ENCODE measurements at places on chromosomes 6 and 20.

- DNase-seq, result no peak
Measured at GRCh38 chr6:7731294-7731693, 5.4 kb downstream of the BMP6 start.

DNA sequence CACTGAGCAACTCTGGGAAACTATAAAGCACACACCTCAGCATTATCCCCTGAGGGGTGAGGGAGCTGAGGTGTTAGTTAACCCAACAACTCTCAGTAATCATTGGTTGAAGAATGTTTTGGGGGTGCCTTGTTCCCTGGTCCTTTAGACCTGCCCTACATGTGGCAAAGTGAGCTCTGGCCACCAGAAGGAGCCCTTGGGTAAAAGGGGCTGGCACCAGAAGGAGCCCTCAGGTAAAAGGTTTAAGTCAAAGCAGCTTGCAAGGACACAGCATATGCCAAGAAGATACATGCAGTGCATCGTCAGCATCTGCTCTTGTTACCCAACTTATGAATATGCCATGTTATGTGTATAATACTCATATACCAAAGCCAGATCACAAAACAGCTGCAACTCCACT lies 1081.7 kb downstream of the KIF16B start:
- no peak for DNase-seq

- no peak for DNase-seq
Measured at GRCh38 chr6:116492331-116493067, 18.9 kb upstream of the CALHM5 start.

- DNase-seq, result no peak
Measured at GRCh38 chr6:124995131-124995530, 32.9 kb downstream of the RNF217 start.

Data from activated CD8-positive, alpha-beta memory T cell treated with anti-CD3 and anti-CD28 coated beads for 48 hours (primary cell).